Uterus (tissue), 4 donors: ENCODE measurements at places on chromosomes 7 and 10. TPM values are rescaled to one million over a fixed set of nuclear protein-coding genes. Genes with fewer than 3 reads are reported as not detected.

DNA sequence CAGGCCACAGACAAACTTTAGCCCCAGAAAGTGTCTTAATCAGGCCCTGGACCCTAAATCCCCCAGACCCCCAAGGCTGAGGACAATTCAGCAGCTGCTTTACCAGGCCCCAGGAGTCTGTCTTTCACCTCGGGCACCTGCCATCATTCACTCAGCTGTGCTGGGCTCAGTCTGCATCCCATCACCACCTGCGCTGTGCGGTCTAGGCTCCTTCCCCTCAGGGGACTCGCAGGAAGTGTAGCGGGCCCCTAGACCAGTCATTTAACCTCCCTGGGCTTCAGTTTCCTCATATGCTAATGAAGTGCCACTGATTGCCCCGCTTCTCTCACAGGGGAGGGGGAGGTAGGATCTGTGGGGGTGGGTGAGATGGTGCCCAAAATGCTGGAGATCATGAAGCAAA lies 76.4 kb upstream of the ZMIZ1 start:
- DNase-seq = no peak

- DNase-seq = peak; percentile 47
Measured at GRCh38 chr7:542713-543500, 23.3 kb upstream of the PDGFA start.

The DRGX gene
- 0.14 TPM for total RNA-seq

The MORN4 gene
- 3.1 TPM for total RNA-seq

The NUDT13 gene
- total RNA-seq = 0.51 TPM

DNA sequence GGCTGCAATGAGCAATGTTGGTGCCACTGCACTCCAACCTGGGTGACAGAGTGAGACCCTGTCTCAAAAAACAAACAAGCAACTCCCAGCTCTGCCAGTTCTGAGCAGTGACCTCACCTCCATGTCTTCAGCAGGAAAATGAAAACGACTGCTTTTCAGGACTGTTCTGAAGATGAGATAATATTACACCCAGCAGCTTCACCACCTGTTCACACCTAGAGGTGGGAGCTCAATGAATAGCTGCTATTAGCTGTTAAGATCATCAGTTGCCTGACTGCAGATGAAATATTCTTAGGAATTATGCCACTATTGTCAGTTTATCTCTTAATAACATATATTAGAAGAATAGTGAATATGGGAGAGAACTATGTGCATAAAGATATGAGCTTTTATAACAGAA lies 48.4 kb upstream of the CYTH3 start:
- no peak for DNase-seq

GRCh38 chr7:100053215-100053614 lies 3.6 kb downstream of the ZSCAN21 start:
- no peak for DNase-seq

DNA sequence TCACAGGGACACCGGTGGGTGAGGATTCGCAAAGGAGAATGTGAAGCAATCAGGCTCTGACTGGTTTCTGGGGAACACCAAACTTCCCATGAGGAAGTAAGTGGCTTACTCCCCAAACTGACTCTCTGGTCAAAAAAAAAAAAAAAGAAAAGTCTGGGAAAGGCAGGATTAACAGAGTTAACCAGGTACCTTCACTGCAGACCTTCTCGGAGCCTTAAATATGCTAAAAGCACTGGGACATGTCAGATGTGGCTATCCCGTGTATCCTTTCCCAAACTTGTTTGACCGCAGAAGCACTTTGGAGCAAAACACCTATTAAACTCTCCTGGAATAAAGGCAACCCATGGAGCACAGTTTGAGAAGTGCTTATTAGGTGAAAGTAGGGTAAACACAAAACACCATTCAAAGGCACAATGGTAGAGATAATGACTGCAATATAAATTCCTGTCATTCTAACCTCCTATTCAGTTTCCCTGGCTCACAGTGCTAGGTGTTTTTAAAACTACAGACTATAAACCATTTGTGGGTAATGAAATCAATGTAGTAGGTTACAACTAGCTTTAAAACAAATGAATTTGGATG lies 44.1 kb upstream of the MXI1 start:
- DNase-seq = no peak

- no peak for DNase-seq
Measured at GRCh38 chr10:96988426-96988825, 156.3 kb downstream of the LCOR start.

The ITGA8 gene
- 46.1 TPM for total RNA-seq

DNA sequence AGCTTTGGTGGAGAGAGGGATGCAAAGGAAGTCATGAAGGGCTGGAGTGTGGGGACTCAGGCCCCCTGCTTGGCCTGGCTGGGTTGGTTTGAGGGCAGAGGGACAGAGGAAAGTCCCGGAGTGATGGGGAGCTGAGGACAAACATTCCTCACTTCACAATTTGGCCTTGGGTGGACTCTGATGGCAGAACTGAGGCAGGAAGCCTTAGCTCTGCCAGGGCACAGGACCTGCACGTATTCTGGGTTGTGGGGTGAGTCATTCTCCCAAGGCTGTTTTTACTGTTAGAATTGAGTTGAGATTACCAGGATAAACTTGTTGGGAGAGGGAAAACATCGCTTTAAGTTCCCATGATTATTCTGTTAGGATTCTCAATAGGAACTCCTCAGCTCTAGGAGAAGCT lies 2.6 kb downstream of the GOLGA7B start:
- no peak for DNase-seq

GRCh38 chr7:101804088-101804963 lies 13.1 kb upstream of the CUX1 start:
- DNase-seq = no peak

The ADAM12 gene
- total RNA-seq = under 0.01 TPM

DNA sequence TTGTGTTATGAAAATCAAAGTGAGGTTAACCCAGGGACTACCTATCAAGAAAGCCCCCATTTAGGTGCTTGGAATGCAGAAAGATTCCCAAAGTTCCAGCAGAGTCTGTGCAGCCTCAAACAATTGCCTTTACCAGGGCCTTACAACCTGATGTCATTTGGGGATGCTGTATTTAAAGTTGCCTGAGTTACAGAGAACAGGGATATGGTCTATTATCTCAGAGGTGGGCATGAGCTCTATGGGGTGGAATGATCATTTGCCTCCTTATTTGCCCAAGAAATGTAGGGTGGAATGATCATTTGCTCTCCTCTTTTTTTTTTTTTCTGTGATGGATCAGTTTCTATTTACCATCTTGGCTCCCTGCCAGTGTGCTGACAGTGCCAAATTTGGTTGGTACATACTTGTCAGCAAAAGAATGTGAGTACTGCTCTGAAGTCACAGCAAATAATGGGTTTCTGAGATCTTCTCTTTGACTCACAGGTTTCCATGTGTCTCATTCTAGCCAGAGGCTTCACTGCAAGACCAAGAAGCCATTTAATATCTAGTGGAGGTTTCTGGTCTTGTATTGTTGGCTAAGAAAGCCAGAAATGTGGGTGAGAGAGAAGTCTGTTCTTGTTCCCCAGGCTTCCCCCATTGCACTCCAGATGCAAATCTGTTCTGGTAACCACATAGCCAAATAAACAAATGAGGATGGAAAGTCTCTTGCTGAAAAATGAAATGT lies 45.5 kb upstream of the ZNRF2 start:
- no peak for DNase-seq

DNA sequence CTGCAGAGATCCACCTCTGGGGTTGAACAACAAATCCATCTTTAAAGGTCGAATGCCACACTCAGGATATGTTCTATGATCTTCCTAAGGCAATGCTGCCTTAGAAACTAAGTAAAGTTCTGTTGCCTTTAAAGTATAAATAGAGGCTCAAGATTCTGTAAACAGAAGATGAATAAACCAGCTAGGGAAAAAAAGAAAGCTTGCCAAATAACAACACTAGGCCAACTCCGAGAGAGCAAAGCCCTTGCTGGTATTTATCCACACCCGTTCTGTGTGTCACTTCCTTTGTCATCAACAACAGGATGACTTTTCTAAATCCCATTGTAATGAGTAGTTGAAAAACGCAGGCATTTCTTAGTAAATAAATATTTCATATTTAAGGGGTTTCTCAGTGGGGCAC lies 330.0 kb upstream of the GLI3 start:
- no peak for DNase-seq

GRCh38 chr10:60871215-60871614 lies 72.8 kb downstream of the RHOBTB1 start:
- no peak for DNase-seq

DNA sequence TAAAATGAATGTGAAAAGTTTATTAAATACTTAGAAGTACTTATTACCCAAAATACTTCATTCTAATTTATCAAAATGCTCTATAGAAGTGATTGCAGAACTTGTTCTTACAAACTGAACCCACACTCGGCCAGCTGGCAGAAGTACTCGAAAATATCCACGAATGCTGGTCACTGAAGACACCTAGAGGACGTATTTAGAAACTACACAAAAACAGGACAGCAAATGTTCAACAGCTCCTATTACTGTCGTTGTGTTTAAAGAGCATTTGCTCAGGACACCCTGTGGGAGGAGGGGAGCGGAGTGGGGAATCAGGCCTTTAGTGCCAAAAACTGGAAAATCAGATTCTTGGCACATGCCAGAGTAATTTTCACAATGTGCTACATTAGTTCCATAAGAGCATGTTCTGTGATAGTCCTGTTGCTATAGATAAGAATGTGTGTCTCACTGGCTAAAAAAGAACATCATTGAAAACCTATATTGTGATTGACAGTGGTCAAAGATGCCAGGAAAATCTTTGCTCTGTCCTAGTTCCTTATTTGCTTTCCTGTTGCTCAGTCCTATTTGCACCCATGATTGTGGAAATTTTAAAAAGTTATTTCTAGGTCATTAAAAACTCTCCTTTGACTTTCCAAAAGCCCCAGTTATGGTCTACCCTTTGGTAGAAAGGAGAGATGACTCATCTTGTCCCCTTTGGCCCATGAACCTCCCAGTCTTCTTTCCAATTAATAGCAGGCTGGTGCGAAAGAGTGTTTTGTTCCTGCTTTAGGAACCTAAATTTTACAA lies 49.0 kb upstream of the NRBF2 start:
- DNase-seq = peak; percentile 75

The KDM7A gene
- 13.0 TPM for total RNA-seq

The PON3 gene
- 10.6 TPM for total RNA-seq

DNA sequence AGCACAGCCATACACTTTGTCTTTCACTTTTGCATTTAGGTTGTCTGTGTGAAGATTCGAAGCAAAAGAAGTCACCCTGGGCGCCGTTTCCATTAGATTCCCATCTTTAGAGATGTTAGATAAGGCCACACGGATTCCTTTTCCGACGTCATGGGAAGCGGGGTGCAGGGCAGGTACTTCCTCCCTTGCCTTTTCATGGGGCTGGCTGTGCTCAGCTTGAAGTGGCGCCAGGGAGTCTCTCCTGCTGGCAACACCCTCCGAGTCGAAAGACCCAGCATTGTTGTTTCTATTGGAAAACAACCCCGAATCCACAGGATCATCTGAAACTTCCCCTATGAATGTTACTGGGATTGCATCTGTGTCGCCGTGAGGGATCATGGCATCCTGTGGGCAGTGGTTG lies 246.4 kb upstream of the GRB10 start:
- no peak for DNase-seq

The LYZL1 gene
- total RNA-seq = not detected

GRCh38 chr10:108250936-108251620 lies 1086.6 kb upstream of the SORCS1 start:
- no peak for DNase-seq

DNA sequence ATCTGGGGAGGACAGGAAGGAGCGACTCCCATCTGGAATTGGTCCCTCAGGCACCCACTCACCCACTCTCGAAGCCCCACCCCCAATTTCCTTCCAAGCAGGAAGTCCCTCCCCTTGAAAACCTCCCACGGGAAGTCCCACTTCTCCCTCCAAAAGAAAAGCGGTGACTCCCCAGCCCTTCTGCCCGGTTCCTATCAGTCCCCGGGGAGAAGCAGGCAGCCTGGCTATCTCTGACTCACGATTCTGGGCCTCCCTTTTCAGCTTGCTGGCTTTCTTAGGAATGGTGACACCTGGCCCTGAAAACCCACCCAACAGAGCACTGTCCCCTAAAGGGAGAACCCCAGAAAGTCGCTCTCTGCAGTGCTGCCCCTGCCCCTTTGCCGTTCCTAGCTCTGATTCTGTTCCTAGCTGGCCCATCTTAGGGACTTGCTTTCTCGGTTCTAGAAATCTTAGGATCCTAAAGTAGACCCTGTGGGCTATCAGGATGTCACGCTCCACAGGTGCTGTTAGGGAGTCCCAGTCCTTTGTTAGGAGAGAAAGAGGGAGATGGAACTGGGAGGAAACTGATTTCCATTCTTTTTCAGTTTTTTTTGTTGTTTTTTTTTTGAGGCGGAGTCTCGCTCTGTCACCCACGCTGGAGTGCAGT lies 6.0 kb downstream of the TSC22D4 start:
- peak; percentile 63 for DNase-seq

The PCDH15 gene
- not detected for total RNA-seq

DNA sequence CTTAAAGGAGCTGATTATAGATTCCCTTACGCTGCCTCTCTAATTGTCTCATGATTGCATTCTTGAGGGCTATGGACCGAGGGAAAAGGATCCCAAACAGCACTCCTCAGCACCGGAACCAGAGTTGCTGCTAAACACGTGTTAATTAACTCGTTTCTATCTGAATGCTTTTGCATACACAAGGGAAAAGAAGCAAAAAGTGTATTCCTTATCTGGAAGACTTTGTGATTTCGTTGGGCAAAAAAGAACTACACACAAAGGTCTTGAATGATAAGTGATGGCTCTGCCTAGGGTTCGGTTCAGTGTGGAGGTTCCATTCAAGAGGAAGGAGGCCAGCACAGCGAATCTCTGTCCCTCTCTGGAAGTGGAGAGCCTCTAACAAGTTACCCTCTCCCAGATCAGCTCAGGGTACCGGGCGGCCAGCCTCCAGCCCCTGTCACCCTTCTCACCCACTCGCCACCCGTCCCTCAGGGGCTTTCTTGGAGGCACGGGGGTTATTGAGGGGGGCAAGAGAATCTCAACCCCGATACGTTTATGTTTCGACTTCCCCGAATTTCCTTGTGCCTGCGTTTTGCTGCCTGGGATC lies 515 bp upstream of the SLC4A2 start:
- DNase-seq = no peak

The SLC39A12 gene
- total RNA-seq = not detected

DNA sequence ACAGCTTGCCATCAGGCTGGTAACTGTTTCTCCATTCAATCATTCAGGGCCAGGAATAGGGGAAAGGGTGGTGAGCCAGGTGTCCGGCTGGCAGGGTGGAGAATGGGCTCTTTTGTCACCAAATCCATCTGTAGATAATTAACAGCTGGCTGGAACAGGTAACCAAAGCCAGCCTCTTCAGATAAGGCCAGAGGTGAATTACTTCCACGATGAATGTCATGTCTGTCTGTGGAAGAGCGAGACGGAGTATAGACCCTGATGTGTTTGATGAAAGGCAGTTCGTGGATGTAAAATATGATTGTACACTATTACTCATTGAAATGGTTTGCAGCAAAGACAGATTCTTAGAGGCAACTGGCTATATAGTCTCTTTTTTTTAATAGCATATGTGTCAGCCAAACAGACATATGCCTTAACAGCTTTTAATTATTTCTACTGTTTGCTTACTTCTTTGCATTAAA lies 149.8 kb downstream of the KLF6 start:
- DNase-seq = no peak
